Foreskin fibroblast (primary cell): ENCODE measurements at places on chromosomes 3 and 15.

- DNase-seq = peak; percentile 82
Measured at GRCh38 chr3:122609798-122610559, 32.5 kb downstream of the PARP15 start.

GRCh38 chr15:58734859-58735258 lies 14.6 kb downstream of the ADAM10 start:
- DNase-seq = no peak

- no peak for DNase-seq
Measured at GRCh38 chr15:91196127-91196526, 96.1 kb downstream of the SV2B start.

DNA sequence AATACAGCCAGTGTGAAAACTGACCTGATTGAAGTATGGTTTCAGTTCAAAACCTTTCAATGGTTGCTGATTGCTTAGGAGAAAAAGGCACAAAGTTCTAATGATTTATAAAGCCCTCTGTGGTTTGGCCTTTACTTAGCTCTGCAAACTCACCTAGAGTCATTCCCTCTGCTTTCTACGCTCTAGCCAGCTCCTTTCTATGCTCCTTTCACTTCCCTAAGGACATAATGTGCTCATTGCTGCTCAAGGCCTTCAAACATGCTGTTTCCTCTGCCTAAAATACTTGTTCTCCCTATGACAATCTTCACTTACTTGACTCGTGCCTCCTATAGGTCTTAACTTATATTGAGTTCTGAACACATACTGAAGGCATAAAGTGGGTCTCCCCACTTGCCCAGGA lies 19.0 kb downstream of the RPL39L start:
- DNase-seq = no peak

GRCh38 chr15:98187549-98187948 lies 227.0 kb downstream of the ARRDC4 start:
- DNase-seq = no peak

GRCh38 chr3:162029736-162030135 lies 533.1 kb downstream of the OTOL1 start:
- DNase-seq = no peak
